ENCODE measurements at places on chromosomes 16 and 17.

GRCh38 chr17:42459801-42460281 is 1.2 kb downstream of the ATP6V0A1 start:
- DNase-seq, result no peak

GRCh38 chr17:78384479-78385175 is 6.2 kb downstream of the PGS1 start:
- no peak for DNase-seq

GRCh38 chr16:85611444-85612190 is 1.5 kb upstream of the GSE1 start:
- peak; percentile 87 for DNase-seq

DNA sequence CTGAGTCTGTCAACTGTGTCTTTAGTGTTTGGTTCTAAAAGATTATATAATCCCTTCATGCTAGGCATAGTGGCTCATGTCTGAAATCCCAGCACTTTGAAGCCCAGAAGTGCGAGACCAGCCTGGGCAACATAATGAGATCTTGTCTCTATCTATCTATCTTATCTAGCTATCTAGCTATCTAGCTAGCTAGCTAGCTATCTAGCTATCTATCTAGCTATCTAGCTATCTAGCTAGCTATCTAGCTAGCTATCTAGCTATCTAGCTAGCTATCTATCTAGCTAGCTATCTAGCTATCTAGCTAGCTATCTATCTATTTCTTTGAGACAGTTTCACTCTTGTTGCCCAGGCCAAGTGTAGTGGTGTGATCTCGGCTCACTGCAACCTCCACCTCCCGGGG is 43.8 kb downstream of the SPAG9 start:
- DNase-seq, result no peak

DNA sequence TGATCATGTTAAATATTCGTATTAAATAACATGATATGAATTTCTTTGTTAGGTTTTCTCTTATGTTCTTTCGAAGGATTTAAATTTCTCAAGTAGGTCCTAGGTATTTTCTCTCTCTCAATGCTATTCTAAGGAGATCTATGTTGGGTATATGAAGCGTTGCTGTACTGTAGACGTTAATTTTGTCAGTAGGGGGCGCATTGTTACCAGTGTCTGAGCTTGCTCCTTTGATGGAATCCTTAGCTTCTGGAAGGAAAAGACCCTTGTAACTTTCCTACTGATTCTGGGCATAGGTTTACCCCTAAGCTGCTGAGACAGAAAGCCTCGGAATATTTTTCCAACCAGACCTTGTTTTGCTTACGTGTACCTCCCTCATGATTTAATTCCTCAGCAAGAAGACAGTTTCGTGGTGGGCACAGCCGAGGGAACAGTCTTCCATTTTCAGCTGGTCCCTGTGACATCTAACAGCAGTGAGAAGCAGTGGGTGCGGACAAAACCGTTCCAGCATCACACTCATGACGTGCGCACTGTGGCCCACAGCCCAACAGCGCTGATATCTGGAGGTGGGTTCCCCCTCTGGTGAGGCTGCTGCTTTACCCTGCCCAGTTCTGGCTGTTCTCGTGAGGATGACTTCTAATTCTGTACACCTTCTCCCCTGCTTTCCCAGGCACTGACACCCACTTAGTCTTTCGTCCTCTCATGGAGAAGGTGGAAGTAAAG is 17.9 kb downstream of the UTP4 start:
- no peak for DNase-seq

GRCh38 chr16:63717806-63718205 is 1404.1 kb downstream of the CDH11 start:
- no peak for DNase-seq

DNA sequence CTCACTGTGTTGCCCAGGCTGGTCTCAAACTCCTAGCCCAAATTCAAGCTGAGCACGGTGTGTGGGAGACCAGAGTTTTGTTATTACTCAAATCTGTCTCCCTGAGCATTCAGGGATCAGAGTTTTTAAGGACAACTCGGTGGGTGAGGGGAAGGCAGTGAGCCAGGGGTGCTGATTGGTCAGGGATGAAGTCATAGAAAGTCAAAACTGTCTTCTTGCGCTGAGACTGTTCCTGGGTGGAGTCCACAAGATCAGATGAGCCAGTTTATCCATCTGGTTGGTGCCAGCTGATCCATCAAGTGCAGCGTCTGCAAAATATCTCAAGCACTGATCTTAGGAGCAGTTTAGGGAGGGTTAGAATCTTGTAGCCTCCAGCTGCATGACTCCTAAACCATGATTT is 346.3 kb downstream of the TMEM114 start:
- DNase-seq, result no peak

- peak; percentile 87 for DNase-seq
Measured at GRCh38 chr16:57485916-57486857, at the start of gene DOK4. DOK4 (minus strand) TSS chr16:57486493; CDS start chr16:57479507, 6,986 bp downstream.

DNA sequence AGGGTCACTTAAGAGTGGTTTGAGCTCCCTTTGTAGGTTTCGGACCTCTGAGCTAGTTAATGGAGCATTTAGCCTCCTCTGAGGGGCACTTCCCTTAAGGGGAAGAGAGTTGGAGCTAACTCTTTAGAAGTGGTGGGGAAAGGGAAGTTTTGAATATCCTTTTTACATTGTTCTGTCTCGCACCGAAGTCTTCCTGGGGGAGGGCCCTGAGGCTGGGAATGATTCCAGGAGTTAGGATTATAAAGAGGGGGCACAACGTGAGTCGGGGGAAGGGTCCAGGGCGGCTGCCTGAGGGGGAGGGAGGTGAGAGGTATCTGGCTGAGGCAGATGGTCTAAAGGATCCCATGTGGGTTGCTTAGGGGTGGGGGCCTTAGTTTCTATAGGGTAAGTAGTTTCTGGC is 32.3 kb downstream of the SEC14L1 start:
- no peak for DNase-seq

- no peak for DNase-seq
Measured at GRCh38 chr17:30939051-30939689, 17.4 kb downstream of the ADAP2 start.

DNA sequence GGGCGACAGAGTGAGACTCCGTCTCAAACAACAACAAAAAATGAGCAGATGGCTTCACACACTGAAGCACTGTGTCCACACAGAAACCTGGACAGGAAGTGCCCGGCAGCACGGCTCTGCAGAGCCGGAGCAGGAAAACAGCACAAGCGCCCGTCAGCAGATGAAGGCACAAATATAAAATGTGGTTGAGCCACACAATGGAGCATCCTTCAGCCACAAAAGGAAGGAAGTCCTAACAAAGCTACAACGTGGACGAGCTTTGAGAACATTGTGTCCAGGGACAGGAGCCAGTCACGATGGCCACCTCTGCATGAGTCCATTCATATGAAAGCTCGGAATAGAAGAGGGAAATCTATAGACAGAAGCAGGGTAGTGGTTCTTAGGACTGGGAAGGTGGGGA is 15.7 kb downstream of the RHBDF2 start:
- DNase-seq, result no peak

DNA sequence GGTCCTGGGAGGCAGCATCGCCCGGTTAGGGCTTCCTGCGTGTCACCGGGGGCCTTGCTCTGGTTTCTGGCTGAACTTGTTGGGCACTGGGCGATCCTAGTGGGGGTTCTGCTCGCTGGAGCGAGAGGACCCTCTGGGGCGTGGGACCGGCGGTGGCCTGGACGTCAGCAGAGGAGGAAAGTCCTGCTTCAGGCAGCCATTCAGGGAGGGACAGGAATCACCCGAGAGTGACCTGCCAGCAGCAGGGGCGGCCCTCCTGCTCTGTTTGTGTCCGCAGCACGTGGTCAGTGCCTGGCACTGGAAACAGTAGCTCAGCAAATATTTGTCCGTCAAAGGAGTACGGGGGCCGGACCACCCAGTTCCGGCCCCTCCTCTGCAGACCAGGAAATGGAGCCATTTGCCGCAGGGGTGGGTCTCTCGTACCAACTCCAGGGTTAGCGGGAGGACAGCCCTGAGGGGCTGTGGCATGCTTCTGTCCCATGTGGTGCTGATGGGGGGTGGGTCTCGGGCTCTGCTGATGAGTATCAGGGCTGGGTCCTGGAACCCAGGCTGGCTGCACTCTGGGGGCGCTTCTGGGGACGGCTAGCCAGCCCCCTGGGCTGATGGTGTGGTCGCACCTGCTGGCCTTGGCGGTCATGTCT is 48.3 kb downstream of the BAIAP2 start:
- no peak for DNase-seq

DNA sequence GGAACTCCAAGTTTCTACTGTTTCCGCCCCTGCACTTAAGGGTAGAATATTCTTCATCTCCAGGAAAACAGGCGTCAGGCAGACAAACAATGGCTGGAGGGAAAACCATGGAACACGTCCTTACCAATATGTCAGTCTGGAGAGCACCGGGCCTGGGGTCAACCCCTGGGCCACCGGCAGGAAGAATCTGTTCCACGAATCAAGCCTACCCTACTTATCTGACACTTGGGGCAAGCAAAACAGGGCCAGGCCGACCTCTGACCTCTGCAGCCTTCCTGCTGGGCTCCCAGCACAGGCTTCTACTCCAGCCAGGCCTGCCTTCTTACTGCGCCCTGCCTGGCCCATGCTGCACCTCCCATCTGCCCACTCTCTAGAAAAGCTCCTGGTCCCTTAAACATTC is 10.1 kb downstream of the VAC14 start:
- DNase-seq, result no peak

DNA sequence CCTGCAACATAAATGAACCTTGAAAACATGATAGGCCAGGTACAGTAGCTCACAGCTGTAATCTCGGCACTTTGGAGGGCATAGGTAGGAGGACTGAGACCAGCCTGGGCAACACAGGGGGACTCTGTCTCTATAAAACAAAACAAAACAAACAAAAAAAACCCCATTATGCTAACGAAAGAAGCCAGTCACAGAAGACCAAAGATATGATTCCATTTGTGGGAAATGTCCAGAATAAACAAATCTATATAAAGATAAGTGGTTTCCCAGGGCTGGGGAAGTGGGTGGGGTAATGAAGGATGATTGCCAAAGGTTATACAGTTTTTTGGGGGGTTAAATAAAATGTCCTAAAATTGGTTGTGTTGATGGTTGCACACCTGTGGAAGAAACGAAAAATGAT is 36.5 kb upstream of the SIAH1 start:
- no peak for DNase-seq

DNA sequence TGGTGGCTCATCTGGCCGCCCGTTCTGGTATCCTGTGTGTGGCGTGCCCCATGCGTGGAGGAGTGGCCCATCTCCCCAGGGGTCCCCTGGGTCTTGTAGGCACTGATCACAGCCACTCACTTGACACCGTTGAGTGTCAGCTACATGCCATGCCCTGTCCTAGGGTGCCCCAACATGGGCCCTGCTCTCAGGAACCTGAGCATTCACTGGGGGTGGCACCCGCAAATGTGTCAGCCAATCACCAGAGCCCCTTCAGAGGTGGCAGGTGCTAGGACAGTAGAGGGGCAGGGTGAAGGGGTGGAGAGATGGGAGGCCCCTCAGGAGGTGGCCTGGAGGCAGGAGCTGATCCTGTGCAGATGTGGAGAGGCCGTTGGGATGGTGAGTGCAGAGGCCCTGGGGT is 27.8 kb downstream of the CMIP start:
- no peak for DNase-seq

DNA sequence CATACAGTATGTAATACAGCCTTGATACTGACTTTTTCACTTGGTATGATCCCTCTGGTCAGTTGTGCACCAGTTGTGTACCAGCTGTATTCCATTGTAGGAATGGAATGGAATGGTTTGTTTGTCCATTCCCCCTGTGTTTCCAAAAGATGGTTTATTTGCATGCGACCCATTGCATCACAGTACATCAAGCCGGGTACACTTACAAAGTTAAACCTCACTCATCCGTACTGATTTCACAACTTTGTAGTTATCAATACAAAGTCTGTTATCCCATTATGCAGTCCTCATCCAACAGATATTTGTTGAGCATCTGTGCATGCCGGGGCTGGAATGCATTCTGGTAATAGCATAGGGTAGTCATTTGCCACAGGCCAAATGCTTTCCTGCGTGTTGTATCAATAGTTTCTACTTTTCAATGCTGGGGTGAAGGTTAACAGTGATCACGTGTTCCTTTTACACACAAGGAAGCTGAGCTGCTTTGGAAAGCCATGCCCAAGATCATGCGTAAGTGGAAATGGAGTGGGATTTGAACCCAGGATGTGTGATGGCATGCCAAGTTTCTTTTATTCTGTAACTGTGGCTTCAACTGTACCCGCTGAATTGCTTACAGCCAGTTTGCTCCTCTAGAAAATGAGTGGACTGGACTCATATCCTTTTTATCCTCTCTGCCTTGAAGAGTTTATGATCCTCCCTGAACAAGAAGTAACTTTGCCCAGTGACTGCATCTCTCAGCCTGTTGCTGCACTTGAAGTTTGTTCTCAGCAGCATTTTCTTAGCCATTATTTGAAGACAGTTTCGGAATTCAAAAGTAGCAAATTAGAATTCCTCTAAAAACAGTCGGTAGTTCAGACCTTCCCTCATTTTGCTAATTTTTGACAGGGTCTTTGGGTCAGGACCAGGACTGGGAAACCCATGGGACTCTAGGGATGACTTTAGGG is 228.5 kb downstream of the CCDC182 start:
- no peak for DNase-seq
